ENCODE measurements at places on chromosomes 3 and 15. TPM values are rescaled to one million over a fixed set of nuclear protein-coding genes. Genes with fewer than 3 reads are reported as not detected.
A peak's percentile ranks its signal among the peaks of the same experiment; 100 is the strongest.

DNA sequence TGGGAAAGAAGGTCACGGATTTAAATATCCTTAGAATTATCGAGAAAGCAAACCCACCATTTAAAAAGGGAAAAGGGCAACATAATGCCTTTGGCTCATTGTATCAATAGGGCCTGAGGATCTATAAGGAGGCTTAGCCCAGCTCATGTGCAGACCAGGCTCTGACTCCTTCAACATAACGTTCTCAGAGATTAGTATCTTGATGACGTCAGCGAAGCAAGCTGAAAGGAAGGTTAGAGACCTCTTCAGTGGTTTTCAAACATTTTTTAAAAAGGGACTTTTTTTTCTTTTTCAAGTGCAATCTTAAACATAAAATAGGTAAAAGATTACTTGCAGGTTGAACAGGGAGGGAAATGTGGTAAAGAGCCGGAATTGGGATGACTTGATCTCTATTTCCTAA, 463.9 kb upstream of the ADAMTS9 start:
- DNase-seq: no peak

- no peak for DNase-seq
Measured at GRCh38 chr3:50251220-50251619, 15.2 kb downstream of the GNAI2 start.

GRCh38 chr15:96619174-96619573, 288.7 kb downstream of the NR2F2 start:
- DNase-seq: no peak

DNA sequence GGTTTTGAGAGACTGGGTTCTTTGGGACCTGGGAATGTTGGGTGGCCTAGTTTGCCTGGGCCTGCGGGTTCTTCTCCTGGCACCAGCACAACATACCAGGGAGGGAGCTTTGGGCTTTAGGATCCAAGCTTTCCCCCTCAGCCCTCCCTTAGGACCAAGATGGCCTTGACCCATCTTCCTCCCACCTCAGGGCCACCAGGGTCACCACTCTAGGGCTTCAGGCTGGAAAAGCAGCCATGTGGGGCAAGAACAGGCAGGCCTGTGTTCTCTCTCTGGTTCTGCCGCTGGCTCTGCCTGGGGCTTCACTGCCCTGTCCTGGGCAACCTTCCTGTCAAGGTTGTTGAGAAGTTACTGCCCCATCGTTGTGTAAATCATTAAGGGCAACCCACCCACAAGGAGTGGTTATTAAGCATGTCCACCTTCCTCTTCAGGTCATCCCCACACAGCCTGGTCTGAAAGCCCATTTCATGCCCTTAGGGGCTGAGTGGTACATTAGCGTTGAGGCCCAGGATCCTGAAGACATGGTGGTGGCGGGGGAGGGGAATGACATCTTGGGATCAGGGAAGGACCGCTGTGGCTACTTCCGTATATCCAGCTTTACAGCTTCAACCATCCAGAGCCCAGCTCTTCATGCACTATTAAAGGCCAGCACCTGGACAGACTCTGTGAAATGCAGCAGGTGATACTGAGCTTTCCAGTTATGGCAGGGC, 652 bp downstream of the DUOX1 start:
- DNase-seq: no peak

DNA sequence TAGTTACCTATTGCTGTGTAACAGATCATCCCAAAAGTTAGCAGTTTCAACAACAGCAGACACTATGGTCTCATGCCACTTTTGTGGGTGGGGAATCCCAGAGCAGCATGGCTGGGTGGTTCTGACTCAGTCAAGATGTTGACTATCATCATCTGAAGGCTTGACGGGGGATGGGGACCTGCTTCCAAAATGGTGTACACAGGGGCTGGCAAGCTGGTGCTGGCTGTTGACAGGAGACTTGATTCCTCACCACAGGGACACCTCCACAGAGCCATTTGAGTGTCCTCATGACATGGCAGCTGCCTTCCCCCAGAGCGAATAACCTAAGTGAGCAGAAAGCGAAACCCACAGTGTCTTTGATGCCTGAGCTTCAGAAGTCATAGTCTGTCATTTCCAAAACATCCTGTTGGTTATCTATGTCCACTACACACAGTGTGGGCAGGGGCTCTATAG, 19.1 kb downstream of the DNAJB8 start:
- DNase-seq: peak; percentile 70

DNA sequence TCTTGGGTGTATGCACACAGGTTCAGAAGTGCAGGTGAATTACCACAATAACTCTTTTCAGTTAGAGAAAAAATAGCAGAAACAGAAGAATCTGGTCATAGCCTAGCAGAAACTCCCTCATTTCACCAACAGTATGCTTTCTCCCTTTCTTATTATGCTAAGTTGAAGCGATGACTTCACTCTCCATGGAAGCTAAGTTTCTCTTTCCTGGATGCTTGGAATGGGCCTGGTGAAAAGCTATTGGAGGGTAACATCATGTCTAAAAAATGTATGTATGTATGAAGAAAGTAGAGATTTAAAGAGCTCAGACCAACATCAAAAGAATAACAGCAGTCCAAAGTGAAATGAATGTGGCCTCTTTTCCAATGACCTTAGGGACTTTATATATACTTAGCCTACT, 145.5 kb downstream of the TIGIT start:
- DNase-seq: no peak

DNA sequence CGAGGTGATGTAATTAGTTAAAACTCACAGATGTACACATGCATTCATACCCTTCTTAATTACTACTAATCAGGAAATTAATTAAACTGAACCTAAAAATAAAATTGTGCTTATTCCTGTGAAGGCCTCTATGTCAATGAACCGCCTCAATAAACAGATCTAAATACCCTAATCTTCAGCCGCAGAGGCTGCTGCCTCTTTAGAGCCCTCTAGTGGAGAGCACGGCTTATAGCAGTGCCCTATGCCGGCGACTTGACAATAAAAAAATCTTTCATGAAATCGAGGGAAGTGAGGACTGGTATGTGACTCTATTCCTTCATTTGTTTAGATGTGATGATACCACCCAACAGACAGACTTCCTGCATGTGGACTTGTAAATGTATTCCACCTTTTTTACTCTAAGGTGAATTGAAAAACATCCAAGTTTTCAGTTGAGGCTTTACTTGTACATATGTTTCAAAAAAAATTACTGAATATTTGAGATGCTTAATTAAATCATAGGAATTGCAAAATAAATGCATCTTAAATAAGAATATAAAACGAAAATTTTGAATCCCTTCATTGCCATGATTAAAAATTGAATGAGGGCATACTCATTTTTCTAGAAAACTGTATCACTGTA, 8.3 kb upstream of the EPHA3 start:
- DNase-seq: no peak

DNA sequence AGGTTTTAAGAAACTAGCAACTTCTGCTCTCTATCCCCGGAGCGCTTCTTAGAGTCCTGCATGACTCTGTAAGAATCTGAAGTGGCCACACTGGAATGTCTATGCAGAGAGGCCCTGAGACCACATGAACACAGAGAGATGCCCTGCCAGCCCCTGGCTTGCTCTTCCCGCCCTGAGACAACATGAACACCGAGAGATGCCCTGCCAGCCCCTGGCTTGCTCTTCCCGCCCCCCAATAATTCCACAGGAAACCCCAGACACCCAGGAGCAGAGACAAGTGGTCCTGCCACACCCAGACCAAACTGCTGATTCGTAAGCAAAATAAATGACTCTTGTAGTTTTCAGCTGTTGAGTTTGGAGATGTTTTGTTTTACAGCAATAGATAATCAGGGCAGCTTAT, 166.1 kb downstream of the OSBPL10 start:
- no peak for DNase-seq

DNA sequence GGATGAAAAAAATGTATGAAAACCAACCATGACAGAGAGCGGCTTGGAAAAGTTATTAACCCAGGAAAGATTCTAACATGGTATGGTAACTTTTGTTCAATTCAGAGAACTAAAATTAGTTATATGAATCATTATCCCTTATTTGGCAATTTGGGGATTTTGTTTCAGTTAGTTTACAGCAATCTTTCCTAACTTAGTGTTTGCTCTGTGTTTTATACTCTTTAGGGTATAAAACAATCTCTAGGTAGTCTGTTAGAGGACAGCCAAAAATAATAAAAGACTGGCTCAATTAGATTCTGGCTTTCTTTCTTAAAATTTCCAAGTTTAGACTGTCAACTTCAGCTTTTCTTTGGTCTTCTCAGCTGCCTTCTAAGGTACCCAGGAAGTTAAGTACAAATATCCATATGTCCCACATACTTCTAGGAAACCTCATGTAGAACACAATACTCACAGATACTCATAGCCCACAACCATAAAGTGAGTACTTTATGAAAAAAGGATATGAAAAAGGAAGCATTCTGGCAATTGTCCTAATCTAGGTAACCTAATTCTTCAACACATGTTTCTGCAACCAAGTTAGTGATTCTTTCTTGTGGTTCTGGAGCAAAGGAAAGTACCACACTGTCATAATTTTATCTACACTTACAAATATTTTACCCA, 849.3 kb downstream of the ROBO1 start:
- DNase-seq: no peak

DNA sequence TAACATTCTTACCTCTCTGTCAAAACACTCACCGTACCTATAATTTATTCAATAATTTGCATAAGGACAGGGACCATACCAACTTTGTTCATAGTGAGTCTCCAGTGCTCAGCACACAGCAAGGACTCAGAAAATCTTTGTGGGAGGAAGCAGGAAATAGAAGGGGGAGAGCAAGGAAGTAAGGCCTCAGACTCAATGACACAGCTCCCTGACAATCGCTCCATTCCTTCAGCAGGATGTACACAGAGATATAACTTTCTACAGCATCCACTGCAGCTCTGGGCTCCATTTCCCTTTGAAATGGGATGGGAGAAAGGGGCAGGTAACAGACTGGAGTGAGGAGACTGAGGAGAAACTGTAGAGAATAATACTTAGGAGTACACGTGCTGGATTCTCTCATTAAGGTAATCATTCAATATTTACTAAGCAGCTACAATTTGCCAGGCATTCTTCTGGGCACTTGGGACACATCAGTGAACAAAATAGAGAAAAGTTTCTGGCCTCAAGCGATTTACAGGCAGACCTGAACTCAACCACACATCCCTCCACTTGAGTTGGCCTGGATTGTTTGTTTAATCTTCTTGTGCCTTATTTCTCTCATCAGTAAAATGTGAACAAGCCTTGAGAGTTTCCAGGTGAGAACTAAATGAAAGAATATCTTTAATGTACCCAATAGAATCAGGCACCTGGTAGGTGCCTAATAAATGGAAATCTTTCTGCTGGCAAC, 330.3 kb upstream of the THBS1 start:
- DNase-seq: no peak

GRCh38 chr15:31396881-31397560, 70.4 kb downstream of the KLF13 start:
- no peak for DNase-seq

GRCh38 chr3:55044486-55044885, 116.6 kb upstream of the LRTM1 start:
- no peak for DNase-seq

DNA sequence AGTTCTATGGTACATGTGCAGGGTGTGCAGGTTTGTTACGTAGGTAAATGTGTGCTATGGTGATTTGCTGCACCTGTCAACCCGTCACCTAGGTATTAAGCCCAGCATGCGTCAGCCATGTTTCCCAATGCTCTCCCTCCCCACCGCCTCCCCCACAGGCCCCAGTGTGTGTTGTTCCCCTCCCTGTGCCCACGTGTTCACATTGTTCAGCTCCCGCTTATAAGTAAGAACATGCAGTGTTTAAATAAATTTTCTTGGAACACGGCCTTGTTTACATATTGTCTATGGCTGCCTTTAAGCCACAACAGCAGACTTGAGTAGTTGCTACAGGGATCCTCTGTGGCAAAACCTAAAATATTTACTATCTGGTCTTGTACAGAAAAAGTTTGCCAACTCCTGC, 41.3 kb upstream of the CORO2B start:
- no peak for DNase-seq

DNA sequence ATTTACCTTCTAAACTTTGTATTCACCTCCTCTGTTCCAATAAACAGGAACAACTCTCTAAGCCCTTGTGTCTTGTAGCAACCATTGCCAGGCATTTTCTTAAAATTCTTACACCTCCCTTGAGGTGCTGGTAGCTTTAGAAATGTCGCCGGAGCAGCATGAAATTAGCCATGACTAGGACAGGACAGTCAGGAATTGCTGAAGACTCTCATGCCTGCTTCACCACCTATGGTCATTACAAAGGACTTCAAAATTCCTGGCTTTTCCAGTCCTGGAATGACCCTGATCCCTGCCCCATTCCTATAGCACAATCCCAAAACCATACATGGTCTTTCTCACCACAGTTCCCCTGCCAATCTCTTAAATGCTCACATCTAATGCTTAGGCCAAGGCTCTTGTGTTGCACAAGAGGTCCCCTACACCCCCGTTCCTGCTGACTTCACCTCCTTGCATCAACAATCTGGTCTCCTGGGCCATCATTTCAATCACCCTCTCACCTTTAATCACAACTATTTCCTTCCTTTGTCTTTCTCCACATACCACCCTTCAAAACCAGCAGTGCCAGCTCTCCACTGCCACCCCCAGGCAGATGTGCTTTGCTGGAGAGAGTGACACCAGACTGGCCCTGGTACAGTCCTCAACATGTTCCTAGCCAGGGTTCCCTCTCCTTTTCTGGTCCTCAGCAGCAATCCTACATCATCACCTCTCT, 113.2 kb upstream of the TJP1 start:
- DNase-seq: no peak

- DNase-seq: no peak
Measured at GRCh38 chr3:81764665-81765064, 3.2 kb upstream of the GBE1 start.

GRCh38 chr3:153232851-153233271, 70.8 kb downstream of the RAP2B start:
- DNase-seq: no peak

DNA sequence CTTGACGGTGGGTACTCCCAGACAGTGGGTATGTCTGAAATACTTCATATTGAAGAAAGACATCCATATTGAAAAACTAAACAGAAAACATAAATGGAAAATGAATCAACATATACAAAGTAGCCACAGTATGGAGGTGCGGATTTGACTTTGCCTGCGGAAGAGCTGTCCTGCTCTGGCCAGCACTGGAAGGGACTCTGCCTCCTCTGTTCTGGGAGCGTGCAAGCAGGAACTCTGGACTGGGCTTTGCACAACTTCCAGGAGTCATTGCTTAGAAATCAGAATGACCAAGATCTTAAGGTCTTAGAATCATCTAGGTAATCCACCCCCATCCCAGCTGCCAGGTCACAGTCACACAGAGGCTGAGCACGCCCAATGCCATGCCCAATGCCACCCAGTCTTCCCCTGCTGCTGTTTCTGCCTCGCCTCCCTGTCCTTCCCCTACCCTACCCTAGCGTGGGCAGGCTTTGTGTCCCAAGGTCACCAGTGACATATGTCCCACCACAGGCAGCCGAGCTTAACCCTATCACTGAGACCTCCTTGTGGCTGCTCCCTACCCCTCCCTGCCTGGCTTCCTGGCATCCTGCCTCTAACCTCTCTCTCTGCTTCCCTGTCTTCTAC, 36.3 kb downstream of the CDC25A start:
- no peak for DNase-seq

GRCh38 chr3:36496684-36497633, 116.7 kb downstream of the STAC start:
- DNase-seq: no peak

- DNase-seq: no peak
Measured at GRCh38 chr3:134381831-134382442, 7.7 kb upstream of the AMOTL2 start.

The CAPN3 gene
- polyA plus RNA-seq: 0.21 TPM

The XYLB gene
- 0.72 TPM for polyA plus RNA-seq

The PAK6 gene
- polyA plus RNA-seq: not detected

The TUSC7 gene
- polyA plus RNA-seq: not detected

The SCN11A gene
- 0.13 TPM for polyA plus RNA-seq

The CASR gene
- polyA plus RNA-seq: not detected

The PLCD1 gene
- 26.2 TPM for polyA plus RNA-seq

The FAM240A gene
- polyA plus RNA-seq: not detected

The SLC6A1 gene
- polyA plus RNA-seq: not detected

The NR1I2 gene
- polyA plus RNA-seq: 0.72 TPM

The GOLGA8T gene
- polyA plus RNA-seq: not detected
